ENCODE measurements at places on chromosomes 3 and 15.

- DNase-seq: no peak
These were observed 113.3 kb downstream of the IQSEC1 start for GRCh38 chr3:12959838-12960378.

DNA sequence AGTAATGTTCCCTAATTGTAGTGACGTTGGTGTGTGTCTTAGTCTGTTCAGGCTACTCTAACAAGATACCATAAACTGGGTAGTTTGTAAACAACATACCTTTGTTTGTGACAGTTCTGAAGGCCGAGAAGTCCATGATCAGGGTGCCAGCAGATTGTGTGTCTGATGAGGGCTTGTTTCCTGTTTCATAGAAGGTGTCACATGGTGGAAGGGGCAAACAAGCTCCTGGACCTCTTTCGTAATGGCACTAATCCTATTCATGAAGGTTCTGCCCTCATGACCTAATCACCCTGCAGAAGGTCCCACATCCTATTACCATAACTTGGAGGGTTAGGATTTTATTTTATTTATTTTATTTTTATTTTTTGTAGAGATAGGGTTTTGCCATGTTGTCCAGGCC, 11.1 kb downstream of the ATXN7 start:
- no peak for DNase-seq

- DNase-seq: no peak
These were observed at the start of gene CYFIP1 for GRCh38 chr15:22980189-22981050. CYFIP1 (minus strand) TSS chr15:22980368; CDS start chr15:22947285, 33,083 bp downstream.

DNA sequence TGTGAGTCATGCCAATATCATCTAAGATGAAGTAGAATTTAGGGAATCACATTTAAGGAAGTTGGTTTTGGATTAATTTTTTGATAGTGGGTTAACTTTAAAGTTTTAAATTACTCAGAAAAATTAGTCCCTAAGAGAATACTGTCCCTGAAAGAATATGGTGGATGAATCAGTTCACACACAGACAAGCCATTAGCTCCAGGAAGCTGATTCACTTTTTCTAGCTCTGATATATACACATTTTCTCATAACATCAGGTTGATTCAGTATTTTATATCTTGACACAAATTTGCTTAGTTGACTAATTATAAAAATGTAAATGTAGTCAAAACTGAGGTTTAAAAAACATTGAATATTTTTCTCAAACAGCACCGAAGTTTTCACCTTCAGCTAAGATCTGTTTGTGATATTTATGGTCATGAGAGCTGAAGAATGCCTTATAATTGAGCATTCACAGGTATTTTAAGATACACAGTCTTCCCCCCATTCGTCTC, 55.1 kb downstream of the MYH15 start:
- no peak for DNase-seq

- DNase-seq: no peak
These were observed 56.2 kb upstream of the AKAP13 start for GRCh38 chr15:85324202-85324601.
